Activated CD8-positive, alpha-beta T cell treated with anti-CD3 and anti-CD28 coated beads, Interleukin-2, amount 10 ng/mL, durations not matched to agents 7 days and 5 days (primary cell): ENCODE measurements at places on chromosomes 2 and 18.

GRCh38 chr2:6177811-6178210 lies 485.6 kb downstream of the SOX11 start:
- no peak for DNase-seq
- H3K27me3 ChIP-seq: no peaks in the 10 kb centered on the region
- H3K4me3 ChIP-seq: no peak overlapping the region
- H3K27ac ChIP-seq: no peak overlapping the region

GRCh38 chr2:23746141-23746863 lies 180.6 kb downstream of the ATAD2B start:
- DNase-seq: no peak
- H3K4me3 ChIP-seq: no peak overlapping the region
- H3K36me3 ChIP-seq: peaks cover 13% of the 10 kb centered on the region
- no peaks in the 10 kb centered on the region for H3K4me1 ChIP-seq
- H3K27me3 ChIP-seq: no peaks in the 10 kb centered on the region

DNA sequence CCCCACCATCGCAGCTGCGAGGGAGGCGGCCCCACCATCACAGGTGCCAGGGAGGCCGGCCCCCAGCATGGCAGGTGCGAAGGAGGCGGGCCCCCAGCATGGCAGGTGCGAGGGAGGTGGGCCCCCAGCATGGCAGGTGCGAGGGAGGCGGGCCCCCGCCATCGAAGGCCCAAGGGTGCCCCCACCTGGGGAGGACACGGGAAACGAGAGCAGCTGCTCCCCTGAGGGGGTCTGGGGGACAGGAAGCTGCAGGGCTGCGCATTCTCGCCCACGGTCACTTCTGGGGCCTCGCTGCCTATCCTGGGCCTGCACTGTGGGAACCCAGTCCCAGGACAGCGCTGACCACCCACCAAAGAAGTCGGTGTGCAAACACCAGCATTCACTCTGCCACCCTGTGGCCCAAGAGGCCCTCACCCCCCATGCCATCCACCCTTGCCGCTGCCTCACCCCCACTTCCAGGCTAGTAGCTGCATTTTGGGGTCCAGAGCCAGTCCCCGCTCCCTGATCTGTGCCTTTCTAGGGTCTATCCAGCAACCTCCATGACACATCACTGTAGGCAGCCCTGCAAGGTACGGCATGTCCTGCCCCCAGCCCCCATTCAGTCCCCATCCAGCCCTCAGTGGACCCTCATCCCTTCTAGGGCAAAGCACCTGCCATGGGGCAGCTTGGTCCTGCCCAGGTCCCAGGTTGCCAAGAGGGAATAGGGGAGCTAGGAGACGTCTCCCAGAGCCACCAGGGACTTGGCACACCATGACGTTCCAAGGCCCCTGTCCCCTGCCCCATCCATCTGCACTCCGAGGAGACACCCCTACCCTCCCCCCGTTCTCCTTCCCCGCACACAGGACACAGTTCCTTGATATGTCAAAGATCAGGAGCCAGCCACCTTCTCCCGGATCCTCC lies 24.0 kb upstream of the GPC1 start:
- H3K4me3 ChIP-seq: no peak overlapping the region
- H3K36me3 ChIP-seq: no peaks in the 10 kb centered on the region
- H3K27ac ChIP-seq: no peak overlapping the region
- H3K4me1 ChIP-seq: no peaks in the 10 kb centered on the region
- peaks cover 11% of the 10 kb centered on the region for H3K27me3 ChIP-seq

DNA sequence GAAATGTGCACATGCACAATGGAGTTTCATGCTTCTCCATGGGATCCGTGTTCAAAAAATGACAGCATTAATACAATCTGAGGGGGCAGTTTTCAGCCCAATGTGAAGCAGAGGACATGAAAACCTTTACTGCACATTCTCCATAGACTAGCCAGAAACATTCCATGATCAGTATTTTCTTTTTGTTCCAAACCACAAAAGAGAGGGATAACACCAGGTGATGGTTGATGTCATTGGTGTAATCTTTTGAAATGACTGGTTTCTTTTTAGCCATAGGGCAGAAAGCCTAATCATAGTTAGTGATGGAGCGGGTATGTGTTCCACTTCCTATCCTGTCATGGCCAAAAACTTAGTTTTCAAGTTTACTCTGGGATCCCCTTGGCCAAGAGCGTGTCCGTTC lies 1.8 kb upstream of the KYNU start:
- no peak overlapping the region for H3K4me3 ChIP-seq
- DNase-seq: no peak
- H3K36me3 ChIP-seq: no peaks in the 10 kb centered on the region
- H3K27me3 ChIP-seq: no peaks in the 10 kb centered on the region

DNA sequence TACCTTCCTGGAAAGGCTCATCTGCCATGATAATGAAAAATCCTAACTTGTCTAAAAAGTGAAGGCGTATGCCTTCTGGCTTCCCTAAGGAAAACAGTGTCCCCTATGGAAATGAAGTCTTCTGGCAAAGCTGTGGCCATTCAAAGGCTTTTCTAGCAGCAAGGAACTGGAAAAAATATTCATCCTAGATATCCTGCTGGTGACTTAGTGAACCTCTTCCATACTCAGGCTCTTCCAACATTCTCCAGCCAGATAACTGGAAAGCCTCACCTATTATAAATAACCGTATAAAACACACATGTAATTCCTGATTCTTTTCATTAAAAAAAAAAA lies 84.7 kb downstream of the RBMS1 start:
- H3K4me3 ChIP-seq: peak overlapping the region; percentile 85
- peaks cover 73% of the 10 kb centered on the region for H3K4me1 ChIP-seq
- H3K27me3 ChIP-seq: no peaks in the 10 kb centered on the region
- peaks cover 39% of the 10 kb centered on the region for H3K36me3 ChIP-seq
- H3K27ac ChIP-seq: peak overlapping the region; percentile 92

DNA sequence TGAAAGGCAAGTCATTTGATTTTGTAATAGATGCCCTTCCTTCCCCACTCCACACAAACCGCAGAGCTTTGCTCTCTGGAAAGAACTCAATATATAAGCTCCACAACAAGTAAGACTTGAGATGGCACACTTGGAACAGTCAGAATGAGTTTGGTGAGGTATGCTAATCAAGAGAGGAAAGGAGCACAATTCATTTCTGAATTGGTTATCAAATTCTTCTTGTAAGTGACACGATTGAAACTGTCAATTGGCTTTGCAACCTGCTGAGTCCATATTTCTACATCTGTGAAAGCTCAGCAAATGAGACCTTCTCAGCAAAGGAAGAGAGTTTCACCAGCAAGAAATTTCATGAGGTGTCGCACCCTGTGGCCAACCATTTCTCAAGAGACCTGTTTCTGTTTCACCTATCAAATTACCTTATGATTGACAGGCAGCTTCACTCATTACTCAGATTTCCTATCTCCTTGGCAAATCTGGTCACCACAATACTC lies 19.1 kb downstream of the CTLA4 start:
- no peak overlapping the region for H3K27ac ChIP-seq
- H3K36me3 ChIP-seq: no peaks in the 10 kb centered on the region
- no peak overlapping the region for H3K4me3 ChIP-seq
- no peaks in the 10 kb centered on the region for H3K27me3 ChIP-seq
- peaks cover 29% of the 10 kb centered on the region for H3K4me1 ChIP-seq
- DNase-seq: no peak

DNA sequence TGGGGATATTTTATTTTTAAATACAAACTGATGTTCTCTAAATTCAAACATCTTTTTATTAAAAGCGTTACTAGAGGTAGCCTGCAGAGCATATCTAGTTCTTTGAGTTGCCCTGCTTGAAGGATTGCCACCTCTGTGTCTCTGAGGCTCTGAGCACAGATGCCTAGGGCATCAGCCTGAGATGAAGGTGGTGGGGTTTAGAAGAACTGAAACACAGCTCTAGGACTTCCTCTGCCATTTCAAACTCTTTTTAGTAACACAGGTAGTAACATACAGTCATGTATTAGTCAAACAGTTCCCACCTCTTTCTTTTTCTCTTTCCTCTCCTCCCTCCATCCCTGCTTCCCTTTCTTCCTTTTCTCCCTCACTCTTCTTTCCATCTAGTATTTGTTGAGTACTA lies 57.6 kb downstream of the TTC21B start:
- no peak overlapping the region for H3K27ac ChIP-seq
- H3K4me1 ChIP-seq: no peaks in the 10 kb centered on the region
- peaks cover 24% of the 10 kb centered on the region for H3K36me3 ChIP-seq
- H3K27me3 ChIP-seq: no peaks in the 10 kb centered on the region
- no peak for DNase-seq
- H3K4me3 ChIP-seq: no peak overlapping the region

GRCh38 chr2:209145941-209146681 lies 277.7 kb upstream of the MAP2 start:
- H3K27ac ChIP-seq: no peak overlapping the region
- H3K4me1 ChIP-seq: no peaks in the 10 kb centered on the region
- no peaks in the 10 kb centered on the region for H3K27me3 ChIP-seq

DNA sequence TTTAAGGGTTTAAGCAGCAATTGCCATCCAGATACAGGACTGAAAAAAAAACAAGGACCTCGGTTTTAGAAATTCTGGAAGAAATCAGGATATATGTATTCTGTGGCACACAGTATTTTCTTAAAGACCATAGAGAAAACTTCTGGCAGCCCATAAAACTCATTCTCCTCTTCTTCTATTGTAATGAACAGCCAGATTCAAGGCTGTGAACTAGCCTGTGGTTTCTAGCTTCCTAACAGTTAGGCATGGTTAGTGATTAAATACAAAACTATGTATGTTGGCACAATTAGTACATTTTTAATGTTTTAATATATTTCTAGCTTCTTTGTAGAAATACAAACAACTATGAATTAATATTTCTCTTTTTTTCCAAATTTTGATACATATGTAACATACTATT lies 555.7 kb downstream of the DSC3 start:
- H3K27ac ChIP-seq: no peak overlapping the region
- H3K4me1 ChIP-seq: no peaks in the 10 kb centered on the region
- DNase-seq: no peak
- H3K27me3 ChIP-seq: no peaks in the 10 kb centered on the region
- no peak overlapping the region for H3K4me3 ChIP-seq

GRCh38 chr2:94987074-94988020 lies 38.2 kb upstream of the MAL start:
- no peaks in the 10 kb centered on the region for H3K36me3 ChIP-seq
- DNase-seq: no peak
- H3K4me3 ChIP-seq: no peak overlapping the region
- peaks cover 10% of the 10 kb centered on the region for H3K27me3 ChIP-seq

- H3K4me3 ChIP-seq: no peak overlapping the region
- no peaks in the 10 kb centered on the region for H3K4me1 ChIP-seq
- peaks cover 17% of the 10 kb centered on the region for H3K27me3 ChIP-seq
- no peak for DNase-seq
Observed at GRCh38 chr2:26870585-26871095, 22.7 kb downstream of the DPYSL5 start.

DNA sequence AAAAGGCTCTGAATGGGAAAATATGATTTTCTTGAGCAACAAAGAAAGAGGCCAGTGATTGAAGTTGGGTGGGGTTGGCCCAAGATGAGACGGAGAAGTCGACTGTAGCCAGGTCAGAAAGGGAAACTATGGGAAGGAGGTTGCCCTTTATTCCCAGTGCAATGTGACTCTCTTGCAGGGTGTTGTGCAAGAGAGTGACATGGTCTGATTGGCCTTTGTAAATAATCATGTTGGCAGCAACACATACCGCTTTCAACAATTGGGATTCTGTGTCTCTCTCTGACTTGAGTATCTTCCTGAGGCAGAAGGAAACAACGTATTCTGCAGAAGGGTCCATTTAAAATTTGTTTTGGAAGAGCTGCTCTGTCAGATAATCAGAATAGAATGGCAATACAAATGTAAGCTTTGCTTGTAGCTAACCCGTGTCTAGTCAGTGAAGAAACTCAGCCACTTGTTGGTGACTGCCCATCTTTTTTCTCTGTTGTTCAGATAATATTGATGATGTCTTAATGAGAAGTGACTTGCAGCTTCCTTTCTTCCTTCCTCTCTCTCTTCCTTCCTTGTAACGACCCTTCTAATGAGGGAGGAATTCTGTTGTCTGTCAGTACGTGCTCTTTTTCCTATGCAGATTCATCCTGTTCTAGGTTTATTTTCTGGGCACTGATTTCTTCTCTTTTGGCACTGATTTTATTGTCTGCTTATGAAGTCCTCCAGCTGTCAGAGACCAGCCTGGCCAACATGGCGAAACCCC lies 311.0 kb upstream of the FAM98A start:
- H3K27me3 ChIP-seq: no peaks in the 10 kb centered on the region
- no peaks in the 10 kb centered on the region for H3K36me3 ChIP-seq
- no peak for DNase-seq
- no peak overlapping the region for H3K27ac ChIP-seq
- no peaks in the 10 kb centered on the region for H3K4me1 ChIP-seq
- H3K4me3 ChIP-seq: no peak overlapping the region

GRCh38 chr18:46723856-46724415 lies 32.9 kb downstream of the ST8SIA5 start:
- H3K36me3 ChIP-seq: no peaks in the 10 kb centered on the region
- H3K27ac ChIP-seq: no peak overlapping the region
- H3K4me3 ChIP-seq: no peak overlapping the region

GRCh38 chr2:47741101-47741500 lies 41.8 kb upstream of the MSH6 start:
- H3K27me3 ChIP-seq: peaks cover 12% of the 10 kb centered on the region
- no peak overlapping the region for H3K27ac ChIP-seq
- no peak overlapping the region for H3K4me3 ChIP-seq
- H3K4me1 ChIP-seq: no peaks in the 10 kb centered on the region
- DNase-seq: no peak

DNA sequence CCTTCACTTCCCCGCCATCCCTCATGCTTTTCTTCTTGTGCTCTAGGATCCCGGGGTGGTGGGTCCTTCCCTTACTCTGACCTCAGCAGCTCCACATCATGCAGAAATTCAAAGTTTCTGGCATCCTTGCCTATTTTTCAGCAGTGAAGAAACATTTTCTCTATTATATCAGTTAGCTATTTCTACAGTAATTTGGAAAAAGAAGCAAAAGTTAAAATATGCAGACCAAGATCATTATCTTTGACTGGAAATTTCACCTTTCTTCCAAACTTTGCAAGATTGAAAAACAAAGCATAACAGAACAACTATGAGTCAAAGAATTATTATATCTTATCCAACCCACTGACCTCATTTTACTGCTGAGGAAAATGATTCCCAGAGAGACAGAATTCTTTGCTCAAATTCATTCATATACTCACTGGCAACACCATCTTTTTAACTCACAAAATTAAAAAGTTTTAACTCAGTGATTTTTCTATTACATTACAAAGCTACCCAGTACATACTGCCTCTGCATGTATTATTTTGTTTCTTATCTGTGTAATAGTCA lies 40.5 kb downstream of the ANTXR1 start:
- no peak overlapping the region for H3K27ac ChIP-seq
- no peaks in the 10 kb centered on the region for H3K36me3 ChIP-seq
- DNase-seq: no peak
- no peak overlapping the region for H3K4me3 ChIP-seq
- peaks cover 28% of the 10 kb centered on the region for H3K27me3 ChIP-seq

DNA sequence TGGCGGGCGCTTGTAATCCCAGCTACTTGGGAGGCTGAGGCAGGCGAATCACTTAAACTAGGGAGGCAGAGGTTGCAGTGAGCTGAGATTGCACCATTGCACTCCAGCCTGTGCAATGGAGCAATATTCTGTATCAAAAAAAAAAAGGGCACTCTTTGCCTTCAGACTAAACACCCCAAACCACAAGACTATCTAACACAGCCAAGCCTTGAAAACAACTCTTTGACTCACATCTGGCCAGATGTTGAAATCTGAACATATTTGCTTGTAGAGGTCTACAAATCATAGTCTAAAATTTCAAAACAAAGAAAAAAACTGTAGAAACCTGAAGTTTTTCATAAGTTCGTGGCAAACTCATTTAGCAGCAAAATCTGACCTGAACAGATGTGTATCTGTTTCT lies 94.9 kb downstream of the FAM161A start:
- H3K36me3 ChIP-seq: no peaks in the 10 kb centered on the region
- H3K27me3 ChIP-seq: no peaks in the 10 kb centered on the region
- peaks cover 15% of the 10 kb centered on the region for H3K4me1 ChIP-seq
- no peak overlapping the region for H3K4me3 ChIP-seq

GRCh38 chr18:32096946-32097345 lies 5.3 kb downstream of the RNF138 start:
- H3K4me1 ChIP-seq: peaks cover 51% of the 10 kb centered on the region
- peak overlapping the region; percentile 30 for H3K4me3 ChIP-seq
- no peak for DNase-seq
- H3K27ac ChIP-seq: peak overlapping the region; percentile 75
- H3K36me3 ChIP-seq: peaks cover 61% of the 10 kb centered on the region
